ENCODE measurements at places on chromosomes 7 and 10.

DNA sequence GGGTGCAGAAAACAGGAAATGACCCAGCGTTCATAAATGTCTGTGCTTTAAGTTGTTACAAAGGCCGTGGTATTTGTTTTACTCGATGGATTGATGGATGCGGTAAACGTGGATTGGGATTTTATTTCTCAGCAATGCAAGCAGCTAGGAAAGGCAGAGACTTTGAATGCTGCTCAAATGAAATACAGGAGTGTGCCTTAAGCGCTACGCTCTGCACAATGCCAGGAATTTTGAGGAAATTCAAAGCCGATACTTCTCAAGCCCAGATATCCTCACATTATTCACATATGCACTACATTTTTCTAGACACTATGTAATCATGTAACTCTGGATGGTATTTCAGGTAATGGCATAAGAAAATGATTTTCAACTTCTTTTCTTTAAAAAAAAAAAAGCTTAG is 514.3 kb upstream of the ADARB2 start:
- DNase-seq: no peak

GRCh38 chr10:61125560-61126170 is 181.7 kb upstream of the RHOBTB1 start:
- no peak for DNase-seq

- DNase-seq: peak; percentile 70
These were observed 605 bp downstream of the SUFU start for GRCh38 chr10:102504179-102504975.

GRCh38 chr7:158018971-158019645 is 568.5 kb downstream of the PTPRN2 start:
- DNase-seq: no peak

GRCh38 chr7:15757041-15758000 is 70.8 kb upstream of the MEOX2 start:
- no peak for DNase-seq

GRCh38 chr10:1379601-1380000 is 323.4 kb downstream of the WDR37 start:
- DNase-seq: no peak

- no peak for DNase-seq
These were observed 23.4 kb downstream of the CFAP43 start for GRCh38 chr10:104208730-104209129.

DNA sequence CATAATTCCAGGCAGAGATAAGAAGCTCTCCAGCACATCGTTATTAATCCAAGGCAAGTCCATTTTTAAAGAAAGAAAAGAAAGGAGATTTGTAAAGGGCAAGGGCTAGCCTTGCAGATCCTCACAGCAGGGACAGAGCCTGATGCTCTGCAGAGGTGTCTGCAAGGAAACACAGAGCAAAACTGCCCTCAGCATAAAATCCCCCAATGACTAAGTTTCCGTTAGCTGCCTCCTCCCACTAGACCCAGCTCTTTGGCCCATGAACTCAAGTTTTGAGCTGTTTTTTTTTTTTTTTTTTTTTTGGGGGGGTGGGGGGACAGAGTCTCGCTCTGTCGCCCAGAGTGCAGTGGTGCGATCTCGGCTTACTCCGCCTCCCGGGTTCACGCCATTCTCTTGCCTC is 300.7 kb downstream of the MTERF1 start:
- DNase-seq: no peak

DNA sequence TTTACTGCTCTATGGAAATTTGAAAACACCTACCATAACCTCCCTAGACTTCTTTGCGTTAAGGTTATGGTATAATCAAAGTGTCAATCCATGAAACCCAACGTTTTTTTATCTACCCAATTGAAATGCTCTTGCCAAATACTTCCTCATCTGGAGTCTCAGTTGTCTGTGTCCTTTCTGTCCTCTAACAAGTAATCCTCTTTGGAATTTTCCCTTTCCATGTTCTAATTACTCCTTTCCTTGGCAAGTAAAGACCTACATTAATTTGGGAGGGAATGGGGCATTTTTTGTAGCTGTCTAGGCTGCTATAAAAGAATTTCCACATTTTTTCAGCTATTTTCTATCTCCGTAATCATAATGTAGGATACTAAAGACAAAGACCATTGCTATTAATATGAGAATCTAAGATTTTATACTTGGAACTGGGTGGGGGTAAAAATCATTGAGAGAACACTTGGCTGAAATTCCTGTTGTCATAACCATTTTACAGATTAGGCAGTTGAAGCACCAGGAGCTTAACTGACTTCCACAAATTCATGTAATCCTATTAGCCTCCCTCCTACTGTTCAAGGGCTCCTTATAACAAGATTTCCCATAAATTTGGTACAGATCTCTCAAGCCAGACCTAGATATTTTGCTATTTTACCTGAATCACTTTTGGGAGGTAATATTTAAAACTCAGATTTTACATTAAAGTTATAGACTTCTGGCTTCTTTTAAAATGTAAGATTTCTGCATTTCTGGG is 1307.6 kb downstream of the XPNPEP1 start:
- DNase-seq: no peak

DNA sequence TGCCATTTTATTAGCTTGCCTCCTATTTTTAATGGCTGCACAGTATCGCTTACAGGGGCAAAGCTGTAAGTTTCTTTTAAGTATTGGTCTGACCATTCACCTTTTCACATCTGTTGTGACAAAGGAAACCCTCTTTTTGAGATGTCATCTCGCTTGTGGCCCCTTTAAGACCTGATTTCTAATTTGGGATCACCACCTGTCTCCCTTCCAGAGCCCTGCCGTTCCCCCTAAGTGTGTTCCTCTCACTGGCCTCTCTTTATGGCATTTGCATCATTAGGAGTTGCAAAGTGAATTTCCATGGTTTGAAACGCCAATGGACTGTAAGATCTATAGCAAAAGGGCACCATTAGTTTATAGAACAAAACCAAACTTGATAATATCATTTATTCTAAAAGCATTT is 1.4 kb downstream of the EPDR1 start:
- no peak for DNase-seq

- no peak for DNase-seq
These were observed 19.2 kb downstream of the CRPPA start for GRCh38 chr7:16402091-16402490.

- DNase-seq: no peak
These were observed 20.2 kb upstream of the RPA3 start for GRCh38 chr7:7738622-7739021.

- no peak for DNase-seq
These were observed 29.5 kb downstream of the SMNDC1 start for GRCh38 chr10:110275128-110275729.

DNA sequence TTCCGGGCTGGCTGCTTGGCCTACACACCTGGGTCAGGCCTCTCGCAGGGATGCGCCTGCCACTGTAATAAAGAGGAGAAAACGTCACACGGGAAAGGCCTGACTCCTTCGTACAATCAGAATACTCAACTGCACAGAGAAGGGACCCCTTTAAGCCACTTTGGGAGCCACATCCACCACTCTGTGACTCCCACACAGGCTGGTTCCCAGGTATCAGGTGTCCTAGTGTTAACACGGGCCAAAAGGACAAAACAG is 5.8 kb upstream of the ZNF736 start:
- DNase-seq: no peak

- no peak for DNase-seq
These were observed 134.6 kb downstream of the PIP4K2A start for GRCh38 chr10:22579826-22580225.

- no peak for DNase-seq
These were observed 78.0 kb upstream of the TNS3 start for GRCh38 chr7:47659664-47660462.

DNA sequence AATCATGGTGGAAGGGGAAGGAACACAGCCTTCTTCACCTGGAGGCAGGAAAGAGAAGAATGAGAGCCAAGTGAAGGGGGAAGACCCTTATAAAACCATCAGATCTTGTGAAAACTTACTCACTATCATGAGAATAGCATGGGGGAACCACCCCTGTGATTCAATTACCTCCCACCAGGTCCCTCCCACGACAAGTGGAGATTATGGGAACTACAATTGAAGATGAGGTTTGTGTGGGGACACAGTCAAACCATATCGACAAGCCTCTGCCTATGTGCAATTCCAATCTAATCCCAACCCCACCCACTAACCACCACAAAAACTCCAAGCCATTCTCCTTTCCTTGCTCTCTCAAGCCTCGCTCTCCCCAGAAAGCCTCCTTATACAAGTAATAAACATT is 69.2 kb downstream of the TAC1 start:
- DNase-seq: no peak

Measured in left hindlimb (tissue), 1 donor.